ENCODE measurements at places on chromosomes 7 and 10. TPM values are rescaled to one million over a fixed set of nuclear protein-coding genes. Genes with fewer than 3 reads are reported as not detected.

GRCh38 chr7:80772347-80772993 is 134.0 kb downstream of the CD36 start:
- DNase-seq, result no peak

DNA sequence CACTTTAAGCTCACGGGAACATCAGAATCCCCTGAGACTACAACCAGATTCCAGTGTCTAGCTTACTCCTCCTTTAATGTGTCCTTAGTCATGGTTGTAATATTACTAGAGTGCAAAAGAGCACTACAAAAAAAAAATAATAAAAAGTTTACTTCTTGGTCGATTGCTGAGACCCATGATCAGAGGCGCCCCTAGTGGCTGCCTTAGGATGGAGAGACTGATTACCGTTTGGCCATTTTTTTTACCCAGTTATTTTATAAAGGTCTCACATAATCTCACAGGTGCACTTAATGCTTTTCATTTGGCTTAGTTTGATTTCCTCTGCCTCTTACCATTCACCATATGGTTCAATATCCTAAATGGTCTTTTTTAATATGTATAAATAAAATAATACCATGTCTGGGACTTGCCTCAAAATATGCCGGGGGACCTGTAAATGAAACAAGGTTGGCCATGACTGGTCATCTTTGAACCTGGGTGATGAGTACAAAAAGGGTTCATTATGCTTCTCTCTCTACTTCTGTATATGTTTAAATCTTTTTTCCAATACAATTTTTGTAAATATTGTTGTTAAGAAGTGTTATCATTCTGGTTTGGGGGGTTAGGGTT is 331.5 kb upstream of the NFE2L3 start:
- peak; percentile 32 for DNase-seq

DNA sequence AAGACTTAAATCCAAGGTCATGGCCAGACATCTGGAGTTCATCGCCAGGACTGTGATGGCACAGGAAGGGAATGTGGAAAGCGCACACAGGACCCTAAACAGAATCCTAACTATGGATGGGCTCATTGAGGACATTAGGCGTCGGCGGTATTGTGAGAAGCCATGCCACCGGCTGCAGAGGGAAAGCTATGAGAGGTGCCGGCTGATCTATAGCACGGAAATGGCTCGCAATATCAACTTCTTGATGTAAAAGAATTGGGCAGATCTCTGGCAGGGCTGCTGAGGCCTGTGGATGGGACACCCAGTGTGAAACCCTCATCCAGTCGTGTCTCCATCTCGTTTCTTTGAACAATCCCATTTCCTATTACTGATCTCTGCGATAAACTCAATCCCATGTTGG is 6.3 kb upstream of the CTBP2 start:
- DNase-seq, result no peak

GRCh38 chr7:156731651-156732050 is 91.1 kb downstream of the RNF32 start:
- DNase-seq, result no peak

DNA sequence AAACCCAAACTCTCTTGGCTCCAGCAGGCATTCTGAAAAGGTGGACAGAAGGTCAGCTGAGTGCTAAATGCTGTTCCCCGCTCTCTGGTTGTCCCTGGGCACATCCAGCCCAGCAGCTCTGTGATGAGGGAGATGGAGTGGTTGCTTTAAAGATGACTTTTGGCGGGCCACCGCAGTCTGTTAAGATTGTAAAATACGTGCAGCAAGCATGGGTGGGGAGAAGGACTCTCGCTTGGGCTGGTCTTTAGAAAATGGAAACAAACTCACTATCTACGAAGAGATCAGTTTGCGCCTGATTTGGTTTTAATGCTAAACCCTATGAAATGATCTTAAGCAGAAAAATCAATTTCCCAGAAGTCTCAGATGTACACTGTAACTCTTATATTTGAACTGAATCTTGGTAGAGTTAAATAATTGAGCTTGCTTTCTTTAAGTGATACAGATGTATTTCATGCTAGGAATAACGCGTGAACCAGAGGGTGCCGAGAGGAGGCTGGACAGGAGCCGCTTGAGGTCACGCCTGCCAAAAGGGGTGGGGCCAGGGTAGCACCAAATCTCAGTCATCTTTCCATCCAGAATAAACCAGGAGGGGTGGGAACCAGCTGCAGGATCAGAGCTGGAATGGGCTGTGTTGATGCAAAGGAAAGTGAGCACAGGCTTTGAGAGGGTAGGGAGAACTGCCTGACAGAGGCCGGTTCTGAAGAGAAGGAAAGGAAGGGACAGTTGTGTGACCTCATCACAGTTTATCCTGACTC is 170.2 kb upstream of the MKI67 start:
- no peak for DNase-seq

- DNase-seq, result peak; percentile 90
Measured at GRCh38 chr10:122301055-122301810, 30.1 kb downstream of the BTBD16 start.

DNA sequence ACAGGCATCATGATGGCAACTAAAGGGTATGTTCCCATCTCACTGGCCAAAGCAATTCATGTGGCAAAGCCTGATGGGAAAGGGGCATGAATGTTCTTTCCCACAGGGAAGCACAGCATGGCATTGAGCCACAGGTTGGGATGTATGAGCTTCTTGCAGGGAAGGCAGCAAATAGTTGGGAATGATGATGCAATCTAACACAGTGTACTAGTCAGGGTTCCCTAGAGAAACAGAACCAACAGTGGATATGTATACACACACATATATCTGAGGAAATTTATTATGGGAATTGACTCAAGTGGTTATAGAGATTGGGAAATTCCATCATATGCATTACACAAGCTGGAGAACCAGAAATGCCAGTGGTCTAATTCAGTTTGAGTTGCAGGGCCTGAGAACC is 253.6 kb upstream of the NPVF start:
- no peak for DNase-seq

- DNase-seq, result peak; percentile 48
Measured at GRCh38 chr7:44368885-44369284, 43.5 kb upstream of the CAMK2B start.

GRCh38 chr10:126397640-126398382 is 9.5 kb upstream of the ADAM12 start:
- peak; percentile 96 for DNase-seq

DNA sequence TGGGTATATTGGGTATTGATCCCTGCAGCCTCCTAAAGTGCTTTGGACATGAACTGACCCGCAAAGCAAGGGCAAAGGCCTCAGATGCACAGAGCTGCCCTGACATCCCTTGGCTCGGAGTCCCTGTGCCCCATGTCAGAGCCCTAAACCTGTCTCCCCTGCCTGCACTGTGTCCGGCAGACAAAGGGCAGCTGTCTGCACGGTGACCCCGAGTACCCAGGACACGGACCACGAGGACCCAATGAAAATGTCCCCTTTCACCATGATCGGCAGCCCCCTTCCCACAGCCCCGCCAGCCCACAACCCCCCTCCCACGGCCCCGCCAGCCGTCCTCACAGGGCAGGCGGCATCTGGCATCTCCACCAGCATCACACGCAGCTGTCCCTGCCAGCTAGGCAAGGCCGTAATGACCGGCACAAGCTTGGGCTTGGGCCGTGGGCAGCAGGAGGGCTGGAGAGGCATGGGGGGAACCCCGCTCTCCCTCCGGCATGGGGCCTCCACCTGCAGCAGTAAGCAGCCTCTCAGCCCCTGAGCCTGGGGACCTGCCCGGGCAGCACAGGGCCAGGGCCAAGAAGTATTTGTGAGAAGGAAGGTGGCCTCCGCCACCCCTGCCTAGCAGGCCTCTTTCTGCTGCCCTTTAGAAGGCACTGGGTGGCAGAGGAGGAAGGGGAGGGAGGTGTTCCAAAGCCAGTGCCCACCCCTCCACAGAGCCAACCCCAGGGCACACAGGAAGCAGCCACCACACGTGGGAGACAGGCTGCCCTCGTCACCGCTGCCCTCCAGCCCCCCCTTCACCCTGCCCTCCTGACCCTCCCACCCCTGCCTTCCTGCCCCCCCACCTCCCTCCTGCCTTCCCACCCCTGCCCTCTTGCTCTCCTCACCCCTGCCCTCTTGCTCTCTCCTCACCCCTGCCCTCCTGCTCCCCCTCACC is 10.1 kb downstream of the NUDT1 start:
- DNase-seq, result no peak

GRCh38 chr10:778626-779330 is 89.3 kb upstream of the DIP2C start:
- peak; percentile 46 for DNase-seq

DNA sequence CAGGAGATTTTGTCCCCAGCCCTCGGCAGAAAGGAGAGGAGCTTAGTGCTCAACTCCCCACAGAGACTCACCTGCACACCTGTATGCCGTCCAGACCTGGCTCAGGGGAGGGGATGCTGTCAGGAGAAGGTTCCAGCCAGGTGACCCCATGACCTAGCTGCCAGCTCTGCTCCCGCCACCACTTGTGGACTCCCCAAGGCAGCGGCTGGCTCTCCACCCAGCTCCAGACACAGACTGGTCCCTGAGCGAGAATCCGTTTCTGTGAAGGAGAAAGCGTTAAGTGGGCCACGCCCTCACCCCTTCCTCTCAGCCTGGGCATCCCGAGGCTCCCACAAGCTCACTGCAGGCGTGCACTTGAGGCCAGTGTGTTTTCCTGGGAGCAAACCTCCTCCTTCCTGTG is 76.4 kb downstream of the RGS10 start:
- DNase-seq, result no peak

- no peak for DNase-seq
Measured at GRCh38 chr7:108453320-108453719, 2.9 kb downstream of the NRCAM start.

DNA sequence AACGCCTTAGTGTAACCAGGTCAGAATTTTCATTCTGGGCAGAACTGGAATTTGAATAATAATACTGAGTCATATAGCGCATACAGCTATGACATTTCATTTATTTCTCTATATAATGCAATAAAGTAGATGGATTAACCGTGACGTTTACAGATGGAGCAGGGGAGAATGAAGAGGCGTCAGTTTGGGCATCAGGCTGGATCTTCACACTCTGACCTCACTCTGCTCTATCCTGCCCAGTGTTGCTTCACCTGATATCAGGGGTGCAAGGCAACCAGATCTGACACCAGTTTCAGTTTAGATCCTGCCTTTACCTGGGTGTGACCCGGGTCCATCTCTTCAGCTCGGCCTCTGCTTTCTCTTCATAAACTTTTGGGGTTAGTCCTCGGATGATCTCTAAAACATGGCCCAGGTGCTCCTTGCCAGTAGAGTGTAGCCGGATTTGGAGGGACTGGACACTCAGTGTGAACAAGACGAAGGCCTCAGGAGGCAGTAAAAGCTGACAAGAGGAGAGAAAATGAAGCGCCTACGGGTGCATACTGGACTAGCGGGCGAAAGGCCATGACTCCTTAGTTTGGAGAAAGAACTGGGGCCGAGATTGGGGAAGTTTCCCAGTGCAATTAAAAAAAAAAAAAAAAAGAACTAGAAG is 1.4 kb upstream of the ZYX start:
- DNase-seq, result no peak

- DNase-seq, result no peak
Measured at GRCh38 chr7:156676263-156676662, 35.7 kb downstream of the RNF32 start.

- DNase-seq, result no peak
Measured at GRCh38 chr7:114843102-114843501, 78.8 kb upstream of the MDFIC start.

DNA sequence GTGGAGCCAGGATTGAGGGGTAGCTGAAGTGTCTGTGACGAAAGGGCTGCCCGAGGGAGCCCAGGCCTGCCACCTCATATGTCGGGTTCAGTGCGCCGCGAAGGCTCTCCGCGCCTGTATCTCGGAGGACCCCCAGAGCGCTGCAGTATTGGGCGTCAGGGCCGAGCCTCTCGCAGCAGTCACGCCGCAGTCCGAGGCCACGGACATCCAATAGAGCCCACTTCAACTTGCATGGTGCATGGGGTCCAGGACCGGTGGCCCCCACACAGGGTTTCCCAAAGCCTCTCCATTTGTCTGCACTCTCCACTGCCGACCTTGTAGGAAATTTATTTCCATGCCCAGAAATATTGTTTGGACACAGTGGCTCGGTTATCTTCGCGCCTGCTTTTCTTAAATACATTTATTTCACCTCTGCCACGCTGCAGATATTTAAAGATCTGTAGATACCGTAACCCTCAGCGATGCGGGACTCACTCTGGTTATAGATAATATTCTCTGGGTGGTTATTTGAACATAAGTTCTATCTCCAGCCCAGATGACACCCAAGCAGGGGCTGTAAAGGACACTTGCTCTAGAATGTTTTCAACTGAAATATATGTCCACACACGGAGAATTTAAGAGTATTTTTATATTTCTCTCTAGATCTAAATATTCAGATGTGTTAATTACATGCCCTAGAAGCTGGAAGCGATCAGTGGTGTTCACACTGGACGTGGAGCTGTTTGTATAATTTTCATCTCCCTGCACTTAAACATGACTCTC is 5.1 kb upstream of the ZNF503 start:
- no peak for DNase-seq

- no peak for DNase-seq
Measured at GRCh38 chr10:54124209-54124885, 676.7 kb downstream of the PCDH15 start.

GRCh38 chr7:21526007-21526406 is 16.8 kb upstream of the DNAH11 start:
- no peak for DNase-seq

Gene ZPBP
- not detected for total RNA-seq

Gene GNGT1
- 0.24 TPM for total RNA-seq

Gene ATRNL1
- 11.4 TPM for total RNA-seq

Gene ZNF503
- total RNA-seq, result 10.6 TPM

Gene DOCK4
- total RNA-seq, result 7.2 TPM

Gene ZNF107
- total RNA-seq, result 7.1 TPM

Gene PON1
- total RNA-seq, result not detected

Gene SLC18A3
- not detected for total RNA-seq

Gene GDF2
- total RNA-seq, result not detected

Gene VIPR2
- total RNA-seq, result not detected

Data from A172 (cell line).